ENCODE measurements at places on chromosomes 1 and 21.

- DNase-seq = no peak
Observed at GRCh38 chr1:228174482-228175315, 9.1 kb downstream of the IBA57 start.

DNA sequence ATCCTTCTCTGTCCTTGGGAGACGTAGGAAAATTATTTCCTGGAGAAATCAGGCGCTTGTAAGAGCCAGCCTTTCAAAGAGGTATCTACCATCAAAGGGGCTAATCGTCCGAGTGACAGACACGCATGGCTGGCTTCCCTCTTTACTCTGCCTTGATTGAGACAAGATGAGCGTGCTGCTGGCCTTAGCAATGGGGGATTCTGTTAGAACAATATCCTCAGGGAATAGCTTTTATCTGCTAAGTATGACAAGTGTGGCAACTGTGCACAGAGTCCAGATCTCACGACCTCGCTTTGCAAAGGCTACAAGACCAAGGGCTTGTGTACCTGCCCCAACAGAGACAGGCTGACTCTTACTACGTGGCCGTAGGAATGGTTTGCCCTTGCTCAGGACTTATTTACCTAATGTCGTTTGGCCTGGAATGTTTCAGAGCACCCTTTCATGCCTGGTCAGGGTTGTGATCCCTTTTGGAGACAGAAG, 417.1 kb downstream of the KIF26B start:
- no peak for DNase-seq

DNA sequence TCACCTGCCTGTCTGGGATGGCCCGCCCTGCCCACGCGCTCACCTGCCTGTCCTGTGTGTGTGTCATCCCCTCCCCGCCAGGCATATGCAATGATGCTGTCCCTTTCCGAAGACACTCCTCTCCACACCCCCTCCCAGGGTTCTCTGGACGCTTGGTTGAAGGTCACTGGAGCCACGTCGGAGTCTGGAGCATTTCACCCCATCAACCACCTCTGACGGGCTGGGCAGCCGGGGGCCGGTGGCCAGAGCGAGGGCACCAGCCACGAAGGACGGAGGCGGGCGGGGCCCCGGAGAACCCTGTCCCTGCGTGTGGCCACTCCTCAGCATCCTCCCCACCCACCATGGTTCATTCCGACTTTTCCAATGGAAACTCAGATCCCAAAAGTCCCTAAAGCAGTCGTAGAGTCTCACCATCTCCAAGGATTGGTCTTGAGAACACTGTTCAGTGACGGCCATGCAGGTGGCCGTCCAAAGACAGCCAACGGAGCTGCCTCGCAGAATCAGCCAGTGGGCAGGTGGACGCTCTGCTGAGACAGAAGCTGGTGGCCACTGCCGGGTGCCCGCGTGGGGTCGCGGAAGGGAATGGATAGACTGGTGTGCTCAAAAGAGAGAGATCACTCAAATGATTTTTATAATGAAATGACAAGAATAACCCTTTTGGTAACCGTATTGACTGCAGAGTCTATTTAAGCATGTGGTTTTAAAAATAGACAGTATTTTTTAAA, 20.7 kb upstream of the ARHGEF16 start:
- DNase-seq = no peak

DNA sequence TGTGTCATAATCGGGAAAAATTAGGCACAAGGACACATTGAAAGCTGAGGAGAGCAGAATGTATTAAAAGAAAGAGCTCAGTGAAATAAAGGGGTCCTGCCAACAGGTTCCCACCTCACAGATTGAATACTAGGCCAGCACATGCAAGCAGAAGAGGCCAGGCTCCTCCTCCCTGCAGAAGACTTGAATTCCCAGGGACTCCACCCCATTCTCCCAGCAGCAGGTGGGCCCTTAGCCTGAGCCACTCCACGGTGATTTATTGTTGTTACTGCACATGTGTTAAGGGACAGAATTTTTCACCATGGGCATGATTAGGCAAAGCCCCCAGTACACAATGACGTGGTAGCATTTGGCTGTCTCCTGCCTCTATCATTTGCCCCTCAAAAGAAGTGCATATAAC, 1844.7 kb downstream of the NCAM2 start:
- no peak for DNase-seq

DNA sequence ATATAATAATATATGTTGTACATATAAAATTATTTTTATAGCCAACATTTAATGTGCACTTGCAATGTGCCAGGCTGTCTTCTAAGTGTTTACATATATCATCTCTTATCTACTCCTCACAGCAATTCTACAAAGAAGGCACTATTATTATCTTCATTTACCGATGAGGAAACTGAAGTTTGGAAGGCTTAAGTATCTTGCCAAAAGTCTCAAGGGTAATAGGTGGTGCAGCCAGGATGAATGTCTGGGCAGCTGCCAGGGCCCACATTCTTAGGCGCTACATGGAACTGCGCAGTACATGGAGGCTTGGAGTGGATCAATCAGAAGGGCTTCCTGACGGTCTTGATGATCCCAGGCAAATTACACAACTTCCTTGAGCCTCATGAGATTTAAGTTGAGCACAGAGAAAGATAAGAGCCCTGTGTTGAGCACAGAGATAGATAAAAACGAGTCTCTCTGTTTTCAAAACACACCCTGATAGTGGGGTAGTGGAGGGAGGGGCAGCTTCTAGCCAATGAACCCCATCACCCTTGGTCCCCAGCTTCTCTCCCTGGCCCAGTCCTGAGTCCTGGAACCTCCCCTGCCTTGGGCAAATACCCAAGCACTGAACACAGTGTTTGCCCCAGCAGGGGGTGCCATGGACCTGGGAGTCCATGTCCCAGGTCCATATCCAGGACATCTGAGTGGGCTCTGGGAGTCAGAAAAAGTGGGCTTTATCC, 9.2 kb downstream of the POU3F1 start:
- DNase-seq = no peak

DNA sequence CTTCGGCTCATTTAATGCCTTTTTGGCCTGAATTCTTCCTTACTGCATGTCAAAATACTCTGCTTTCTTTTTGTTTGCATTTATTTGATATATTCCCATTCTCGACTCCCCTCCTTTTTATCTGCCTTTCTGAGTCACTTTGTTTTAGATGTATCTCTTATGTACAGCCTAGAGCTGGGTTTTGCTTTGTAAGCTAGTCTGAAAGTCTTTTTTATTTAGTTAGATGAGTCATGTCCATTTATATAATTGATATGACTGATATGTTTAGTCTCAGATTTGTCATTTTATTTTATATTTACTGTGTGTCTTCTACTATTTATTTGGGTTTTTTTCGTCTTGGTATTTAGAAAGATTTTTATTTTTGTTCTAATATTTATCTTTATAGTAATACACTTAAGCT, 33.6 kb upstream of the GNG5 start:
- DNase-seq = no peak

- no peak for DNase-seq
Observed at GRCh38 chr1:107669996-107670395, 295.0 kb downstream of the VAV3 start.

All from KBM-7 (cell line).